ENCODE measurements at places on chromosomes 16 and 17.

DNA sequence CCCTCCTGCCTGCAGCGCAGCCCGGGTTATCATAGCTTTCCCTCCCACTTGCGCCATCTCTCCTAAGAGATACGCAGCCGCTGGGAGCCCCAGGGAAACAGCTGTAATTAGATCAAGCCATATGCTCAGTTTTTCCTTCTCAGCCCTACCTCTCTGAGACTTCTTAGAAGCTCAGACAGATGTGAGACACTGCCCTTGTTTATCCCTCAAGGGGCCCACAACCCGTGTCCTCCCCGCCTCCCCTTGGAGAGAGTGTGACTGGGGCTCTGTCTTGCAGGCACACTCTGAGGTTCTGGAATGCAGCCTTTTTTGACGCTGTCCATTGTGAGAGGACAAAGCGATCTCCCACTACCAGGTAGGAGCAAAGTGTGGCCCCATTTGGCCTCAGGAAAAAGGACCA lies 31.2 kb downstream of the CIBAR2 start:
- DNase-seq = no peak

GRCh38 chr17:4604111-4604644 lies 19.8 kb downstream of the SMTNL2 start:
- DNase-seq = no peak

DNA sequence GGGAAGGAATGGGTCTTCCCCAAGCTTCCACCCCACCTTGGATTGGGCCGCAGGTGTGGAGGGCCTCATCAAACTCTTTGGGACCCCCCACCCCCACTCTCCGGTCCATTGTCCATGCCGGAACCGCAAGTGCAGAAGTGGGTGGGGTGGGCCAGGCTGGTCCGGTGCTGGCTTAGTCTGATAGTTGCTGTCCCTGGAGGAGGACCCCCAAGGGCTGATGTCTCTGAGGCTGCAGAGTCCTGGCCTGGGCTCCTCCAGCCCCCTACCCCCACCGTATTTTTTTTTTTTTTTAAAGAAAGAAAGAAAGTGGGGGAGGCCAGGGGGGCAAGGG lies 7.1 kb upstream of the ATXN7L3 start:
- no peak for DNase-seq

- no peak for DNase-seq
Observed at GRCh38 chr17:35064516-35065215, 1.2 kb upstream of the RFFL start.

- DNase-seq = no peak
Observed at GRCh38 chr17:520447-521182, 168.0 kb upstream of the RPH3AL start.

- no peak for DNase-seq
Observed at GRCh38 chr17:82752371-82753200, 721 bp downstream of the TBCD start.

DNA sequence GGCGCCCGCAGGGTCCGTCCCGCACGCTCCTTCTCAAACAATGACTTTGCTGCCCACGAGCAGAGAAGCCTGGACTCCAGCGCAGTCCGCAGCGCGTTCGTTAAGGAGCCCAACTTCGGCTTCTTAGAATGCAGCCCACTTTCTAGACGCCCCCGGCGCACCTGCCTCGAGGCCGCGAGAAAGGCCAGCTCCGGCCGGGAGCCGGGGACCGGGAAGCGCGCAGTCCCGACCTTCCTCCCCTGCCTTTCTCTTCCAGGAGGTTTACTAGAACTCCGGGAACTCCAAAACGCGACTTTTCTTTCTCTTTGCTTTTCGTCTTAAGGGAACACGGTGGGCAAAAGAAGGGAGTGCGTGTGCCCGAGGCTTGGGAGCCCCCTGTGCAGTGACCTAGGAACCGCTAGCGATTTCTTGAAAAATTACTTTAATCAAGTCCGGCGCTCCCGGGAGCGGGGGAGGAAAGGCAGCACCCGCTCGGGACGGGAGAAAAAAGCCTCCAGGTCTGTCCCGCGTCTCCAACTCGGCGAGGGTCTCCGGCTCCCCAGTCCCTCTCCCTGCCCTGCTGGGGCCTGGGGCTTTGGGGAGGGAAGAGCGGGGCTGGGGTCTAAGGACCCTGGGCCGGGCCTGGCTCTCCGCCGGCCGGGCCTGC lies 2.6 kb downstream of the HNF1B start:
- DNase-seq = no peak

- DNase-seq = no peak
Observed at GRCh38 chr17:29643817-29644160, 21.1 kb upstream of the CORO6 start.

Data from cortex of kidney (tissue), 1 donor.